ENCODE measurements at places on chromosomes 4 and X.

DNA sequence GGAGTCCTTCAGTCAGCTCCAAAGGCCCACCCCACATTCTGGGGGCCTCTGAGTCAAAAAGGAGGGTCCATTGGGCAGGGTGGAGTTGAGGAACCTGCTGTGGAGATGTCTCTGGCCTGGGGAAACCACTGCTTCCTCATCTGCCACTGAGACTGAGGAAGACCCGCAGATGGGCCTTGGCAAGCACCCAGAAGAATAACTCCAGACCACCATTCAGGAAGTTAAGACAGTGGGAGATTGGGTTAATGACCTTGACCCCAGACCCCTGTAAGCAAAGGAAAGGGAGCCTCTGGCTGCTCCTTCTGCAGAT lies 8.1 kb upstream of the HSD17B10 start:
- H3K4me3 ChIP-seq, result peak overlapping the region; percentile 69
- DNase-seq, result no peak
- H3K27me3 ChIP-seq, result peaks cover 21% of the 10 kb centered on the region
- no peak overlapping the region for H3K27ac ChIP-seq
- H3K36me3 ChIP-seq, result no peaks in the 10 kb centered on the region
- peaks cover 4% of the 10 kb centered on the region for H3K4me1 ChIP-seq

GRCh38 chrX:135384161-135384836 lies 37.4 kb upstream of the SMIM10L2A start:
- no peak overlapping the region for H3K4me3 ChIP-seq
- H3K27me3 ChIP-seq, result no peaks in the 10 kb centered on the region

GRCh38 chr4:183455431-183456195 lies 11.2 kb downstream of the CDKN2AIP start:
- peaks cover 4% of the 10 kb centered on the region for H3K36me3 ChIP-seq
- H3K27ac ChIP-seq, result no peak overlapping the region
- no peaks in the 10 kb centered on the region for H3K4me1 ChIP-seq
- DNase-seq, result no peak

DNA sequence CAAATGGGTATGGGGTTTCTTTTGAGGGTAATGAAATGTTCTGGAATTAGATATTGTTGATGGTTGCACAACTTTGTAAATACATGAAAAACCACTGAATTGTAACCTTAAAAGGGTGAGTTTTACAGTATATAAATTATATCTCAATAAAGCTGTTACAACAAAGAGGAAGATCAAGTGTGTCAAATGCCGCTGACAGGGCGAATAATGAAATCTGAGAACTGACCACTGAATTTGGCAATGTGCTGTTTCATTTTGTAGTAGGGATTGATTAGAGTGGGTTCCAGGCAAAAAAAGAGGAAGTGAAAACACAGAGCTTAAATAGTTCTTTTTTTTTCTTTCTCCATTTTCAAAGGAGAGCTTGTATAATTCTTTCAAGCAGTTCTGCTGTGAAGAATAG lies 161.1 kb upstream of the NAP1L5 start:
- DNase-seq, result no peak
- no peaks in the 10 kb centered on the region for H3K27me3 ChIP-seq
- no peak overlapping the region for H3K4me3 ChIP-seq
- H3K27ac ChIP-seq, result no peak overlapping the region
- H3K36me3 ChIP-seq, result no peaks in the 10 kb centered on the region
- H3K4me1 ChIP-seq, result peaks cover 19% of the 10 kb centered on the region

DNA sequence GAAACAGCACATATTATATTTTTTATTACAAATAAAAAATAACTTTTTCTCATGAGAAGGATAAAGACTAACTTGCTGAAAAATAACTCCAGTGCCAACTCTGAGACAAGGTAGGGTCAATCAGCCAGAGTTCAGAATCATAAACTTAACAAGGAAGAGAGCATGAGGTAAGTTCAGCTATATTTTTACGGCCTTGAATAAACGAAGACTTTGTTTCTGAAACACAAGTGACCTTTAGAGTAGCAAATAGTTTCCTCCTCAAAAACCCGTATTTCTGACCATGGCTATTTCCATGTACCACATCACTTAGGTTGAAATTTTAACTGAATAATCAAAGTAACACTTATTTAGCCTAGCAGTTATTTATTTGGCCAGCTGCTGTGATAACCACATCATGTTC lies 45.5 kb downstream of the PRDM5 start:
- H3K36me3 ChIP-seq, result peaks cover 24% of the 10 kb centered on the region
- H3K27ac ChIP-seq, result no peak overlapping the region
- H3K4me1 ChIP-seq, result peaks cover 15% of the 10 kb centered on the region
- no peak overlapping the region for H3K4me3 ChIP-seq

GRCh38 chrX:103614999-103615398 lies 7.2 kb downstream of the TCEAL3 start:
- H3K36me3 ChIP-seq, result 0 out of 2 replicates have a peak, but pooled peaks cover 4% of the 10 kb centered on the region
- peaks cover 22% of the 10 kb centered on the region for H3K4me1 ChIP-seq
- no peak overlapping the region for H3K4me3 ChIP-seq
- H3K27me3 ChIP-seq, result no peaks in the 10 kb centered on the region
- no peak overlapping the region for H3K27ac ChIP-seq

- no peak for DNase-seq
- H3K27ac ChIP-seq, result no peak overlapping the region
- peaks cover 12% of the 10 kb centered on the region for H3K27me3 ChIP-seq
- no peaks in the 10 kb centered on the region for H3K36me3 ChIP-seq
- no peak overlapping the region for H3K4me3 ChIP-seq
Observed at GRCh38 chrX:39912126-39912525, 185.6 kb downstream of the BCOR start.

DNA sequence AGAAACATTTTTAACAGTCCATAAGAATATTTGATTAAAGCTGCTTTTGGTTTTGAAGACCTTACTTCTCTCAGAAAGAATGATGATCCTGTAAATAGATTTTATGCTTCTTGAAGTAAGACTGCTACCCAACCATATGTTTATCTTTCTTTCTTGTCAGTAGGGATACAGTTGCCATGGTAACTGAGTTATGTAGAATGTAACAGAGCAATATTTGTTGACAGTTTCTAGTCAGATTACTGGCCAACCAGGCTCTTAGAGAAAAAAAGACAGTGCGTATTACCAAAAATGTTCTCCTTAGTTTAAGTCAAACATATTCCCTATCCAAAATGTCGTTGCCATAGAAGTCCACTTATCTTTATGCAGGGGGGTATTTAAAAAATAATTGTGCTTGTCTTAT lies 456.8 kb downstream of the PRR32 start:
- H3K4me1 ChIP-seq, result no peaks in the 10 kb centered on the region
- H3K36me3 ChIP-seq, result no peaks in the 10 kb centered on the region
- H3K4me3 ChIP-seq, result no peak overlapping the region
- H3K27ac ChIP-seq, result no peak overlapping the region
- H3K27me3 ChIP-seq, result no peaks in the 10 kb centered on the region
- DNase-seq, result no peak

DNA sequence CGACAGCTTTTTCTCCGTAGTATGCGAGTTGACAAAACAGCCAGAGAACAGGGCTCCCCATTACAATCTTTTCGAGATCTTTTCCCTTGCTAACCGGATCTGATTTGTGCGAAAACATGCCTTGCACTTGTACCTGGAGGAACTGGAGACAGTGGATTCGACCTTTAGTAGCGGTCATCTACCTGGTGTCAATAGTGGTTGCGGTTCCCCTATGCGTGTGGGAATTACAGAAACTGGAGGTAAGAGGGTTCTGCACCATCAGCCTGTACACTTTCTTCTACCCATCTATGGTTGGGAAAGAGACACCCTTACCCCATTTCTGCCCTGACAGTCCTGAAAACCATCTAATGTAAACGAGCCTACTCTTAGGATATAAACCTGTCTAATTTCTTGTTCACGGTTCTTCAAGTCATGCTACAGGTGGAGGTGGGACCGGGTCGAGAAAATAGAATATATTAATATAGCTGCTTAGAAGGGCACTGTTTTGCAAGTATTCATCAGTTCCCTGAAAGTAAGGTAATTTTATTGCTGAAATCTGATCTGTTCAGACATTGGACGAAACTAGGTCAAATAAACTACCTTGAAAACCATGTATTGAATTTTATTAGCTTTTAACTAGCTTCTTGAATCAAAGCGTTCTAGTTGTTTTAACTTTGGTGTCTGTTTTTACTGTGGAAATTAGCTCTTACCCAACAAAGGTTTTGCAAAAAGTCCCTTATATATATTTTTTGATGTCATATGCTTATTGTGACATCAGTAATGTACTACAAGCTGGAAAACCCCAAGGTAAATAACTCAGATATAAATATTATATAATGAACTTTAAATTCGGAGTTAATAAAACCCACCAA lies 869 bp downstream of the TMEM184C start:
- H3K27ac ChIP-seq, result peak overlapping the region; percentile 98
- no peaks in the 10 kb centered on the region for H3K27me3 ChIP-seq
- peak overlapping the region; percentile 97 for H3K4me3 ChIP-seq
- peaks cover 24% of the 10 kb centered on the region for H3K4me1 ChIP-seq
- DNase-seq, result no peak
- H3K36me3 ChIP-seq, result peaks cover 12% of the 10 kb centered on the region

- H3K36me3 ChIP-seq, result no peaks in the 10 kb centered on the region
- 0 out of 2 replicates have a peak, but pooled peaks cover 2% of the 10 kb centered on the region for H3K4me1 ChIP-seq
- H3K4me3 ChIP-seq, result no peak overlapping the region
- no peaks in the 10 kb centered on the region for H3K27me3 ChIP-seq
- H3K27ac ChIP-seq, result no peak overlapping the region
Observed at GRCh38 chrX:37776283-37776986, 3.4 kb upstream of the CYBB start.

GRCh38 chr4:84403656-84404055 lies 95.4 kb downstream of the NKX6-1 start:
- no peak overlapping the region for H3K4me3 ChIP-seq
- H3K4me1 ChIP-seq, result no peaks in the 10 kb centered on the region
- no peak overlapping the region for H3K27ac ChIP-seq
- H3K36me3 ChIP-seq, result no peaks in the 10 kb centered on the region
- DNase-seq, result no peak
- H3K27me3 ChIP-seq, result no peaks in the 10 kb centered on the region

GRCh38 chr4:141417387-141417786 lies 196.7 kb downstream of the ZNF330 start:
- H3K4me3 ChIP-seq, result no peak overlapping the region
- DNase-seq, result no peak
- no peaks in the 10 kb centered on the region for H3K27me3 ChIP-seq

- H3K4me1 ChIP-seq, result peaks cover 23% of the 10 kb centered on the region
- H3K27me3 ChIP-seq, result no peaks in the 10 kb centered on the region
- no peak overlapping the region for H3K27ac ChIP-seq
- DNase-seq, result no peak
- no peak overlapping the region for H3K4me3 ChIP-seq
- H3K36me3 ChIP-seq, result peaks cover 5% of the 10 kb centered on the region
Observed at GRCh38 chrX:84320614-84321013, 132.6 kb upstream of the RPS6KA6 start.

GRCh38 chrX:9665113-9665512 lies 100.5 kb downstream of the GPR143 start:
- H3K27ac ChIP-seq, result no peak overlapping the region
- no peak overlapping the region for H3K4me3 ChIP-seq
- no peaks in the 10 kb centered on the region for H3K27me3 ChIP-seq
- H3K36me3 ChIP-seq, result peaks cover 14% of the 10 kb centered on the region

- H3K36me3 ChIP-seq, result no peaks in the 10 kb centered on the region
- 0 out of 2 replicates have a peak, but pooled peaks cover 10% of the 10 kb centered on the region for H3K4me1 ChIP-seq
- no peaks in the 10 kb centered on the region for H3K27me3 ChIP-seq
- no peak overlapping the region for H3K4me3 ChIP-seq
- no peak overlapping the region for H3K27ac ChIP-seq
- no peak for DNase-seq
Observed at GRCh38 chr4:10031668-10032590, 10.6 kb upstream of the SLC2A9 start.

DNA sequence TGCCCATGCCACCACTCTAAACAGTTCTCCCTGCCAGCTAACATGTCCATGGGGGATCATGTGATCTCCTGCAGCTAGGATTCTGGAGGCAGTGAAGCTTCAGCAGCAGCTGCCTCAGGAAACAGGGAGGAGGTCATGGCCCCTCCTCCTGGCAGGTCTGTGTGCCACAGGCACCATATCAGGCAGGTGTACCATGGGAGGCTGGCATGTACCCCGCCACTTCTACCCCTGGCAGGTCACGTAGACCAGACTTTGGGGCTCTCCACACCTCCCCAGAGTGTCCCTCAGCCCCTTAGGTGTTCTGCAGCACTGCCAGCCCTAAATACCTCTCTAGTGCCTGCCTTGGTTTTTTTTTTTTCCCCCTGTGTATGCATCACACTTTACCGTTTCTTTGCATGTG lies 110.5 kb upstream of the FAM47C start:
- H3K27me3 ChIP-seq, result no peaks in the 10 kb centered on the region
- H3K4me1 ChIP-seq, result peaks cover 7% of the 10 kb centered on the region
- H3K4me3 ChIP-seq, result no peak overlapping the region

GRCh38 chr4:16677001-16677944 lies 221.2 kb downstream of the LDB2 start:
- H3K27ac ChIP-seq, result no peak overlapping the region
- H3K27me3 ChIP-seq, result no peaks in the 10 kb centered on the region
- H3K4me3 ChIP-seq, result no peak overlapping the region
- H3K4me1 ChIP-seq, result peaks cover 44% of the 10 kb centered on the region
- DNase-seq, result no peak

GRCh38 chrX:47501226-47502074 lies 18.4 kb upstream of the ZNF41 start:
- peaks cover 35% of the 10 kb centered on the region for H3K4me1 ChIP-seq
- H3K27ac ChIP-seq, result peak overlapping the region; percentile 76
- no peak for DNase-seq
- H3K4me3 ChIP-seq, result 0 out of 2 replicates have a peak overlapping the region, but pooled peaks have one; percentile 12
- H3K27me3 ChIP-seq, result no peaks in the 10 kb centered on the region

DNA sequence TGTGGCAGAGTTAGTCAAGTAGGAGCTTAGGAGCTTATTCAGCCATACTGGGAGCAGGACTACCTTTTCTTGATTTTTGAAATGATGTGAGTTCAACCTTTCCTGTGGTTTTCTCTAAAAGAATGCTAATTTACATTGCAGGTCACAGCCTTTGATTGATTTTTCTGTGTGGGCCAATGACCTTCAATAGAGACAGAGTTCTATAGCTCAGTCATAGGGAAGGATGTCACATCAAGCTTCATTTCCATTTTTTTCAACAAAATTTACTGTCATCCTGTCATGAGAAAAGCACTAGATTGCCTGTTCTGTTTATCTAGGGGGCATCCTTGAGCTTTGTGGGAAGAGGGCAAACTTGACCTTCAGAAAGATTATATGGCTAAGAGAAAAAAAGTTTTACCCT lies 448.7 kb downstream of the MID1IP1 start:
- H3K36me3 ChIP-seq, result no peaks in the 10 kb centered on the region
- H3K4me1 ChIP-seq, result peaks cover 10% of the 10 kb centered on the region
- DNase-seq, result no peak

GRCh38 chr4:88967883-88968331 lies 89.1 kb downstream of the FAM13A start:
- H3K27ac ChIP-seq, result 0 out of 2 replicates have a peak overlapping the region, but pooled peaks have one; percentile 9
- no peak overlapping the region for H3K4me3 ChIP-seq
- DNase-seq, result no peak
- peaks cover 11% of the 10 kb centered on the region for H3K4me1 ChIP-seq
- H3K36me3 ChIP-seq, result no peaks in the 10 kb centered on the region

DNA sequence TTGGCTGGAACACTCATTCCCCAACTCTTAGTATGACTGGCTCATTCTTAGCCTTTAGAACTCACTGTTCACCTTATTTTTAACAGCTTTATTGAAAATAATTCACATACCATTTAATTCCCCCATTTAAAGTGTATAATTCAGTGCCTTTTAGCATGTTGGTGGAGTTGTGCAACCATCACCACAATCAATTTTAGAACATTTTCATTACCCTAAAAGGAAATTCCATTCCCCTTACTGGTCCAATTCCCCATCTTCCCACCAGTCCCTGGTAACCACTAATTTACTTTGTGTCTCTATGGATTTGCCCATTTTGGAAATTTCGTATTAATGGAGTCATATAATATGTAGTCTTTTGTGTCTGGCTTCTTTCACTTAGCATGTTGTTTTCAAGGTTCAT lies 19.7 kb downstream of the NHSL2 start:
- no peaks in the 10 kb centered on the region for H3K27me3 ChIP-seq
- no peaks in the 10 kb centered on the region for H3K36me3 ChIP-seq
- DNase-seq, result no peak
- H3K4me1 ChIP-seq, result peaks cover 51% of the 10 kb centered on the region
- no peak overlapping the region for H3K4me3 ChIP-seq

Measured in WTC11 (cell line).